CD4-positive, alpha-beta T cell treated with Interleukin-21 for 1 hour (primary cell): ENCODE measurements at places on chromosomes 6 and 20.

DNA sequence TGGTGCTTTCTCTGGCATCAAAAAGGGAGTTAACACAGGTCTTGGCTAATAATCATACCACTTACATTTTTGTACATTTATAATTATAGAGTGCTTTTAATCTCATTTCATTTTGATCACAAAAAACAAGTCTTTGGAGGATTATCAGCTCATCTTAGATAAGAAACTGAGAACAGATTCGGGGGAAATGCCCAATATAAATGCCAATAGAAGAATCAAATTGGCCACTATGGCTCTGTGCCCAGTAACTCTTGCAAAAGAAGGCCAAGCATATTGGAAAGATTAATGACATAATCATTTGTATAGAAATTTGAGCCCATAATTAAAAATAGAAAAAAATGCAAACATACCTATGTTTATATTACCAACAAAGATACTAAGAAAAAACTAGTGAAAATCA lies 42.5 kb downstream of the IPCEF1 start:
- no peak for DNase-seq

GRCh38 chr6:53168516-53169267 lies 20.1 kb upstream of the GCM1 start:
- DNase-seq = no peak

DNA sequence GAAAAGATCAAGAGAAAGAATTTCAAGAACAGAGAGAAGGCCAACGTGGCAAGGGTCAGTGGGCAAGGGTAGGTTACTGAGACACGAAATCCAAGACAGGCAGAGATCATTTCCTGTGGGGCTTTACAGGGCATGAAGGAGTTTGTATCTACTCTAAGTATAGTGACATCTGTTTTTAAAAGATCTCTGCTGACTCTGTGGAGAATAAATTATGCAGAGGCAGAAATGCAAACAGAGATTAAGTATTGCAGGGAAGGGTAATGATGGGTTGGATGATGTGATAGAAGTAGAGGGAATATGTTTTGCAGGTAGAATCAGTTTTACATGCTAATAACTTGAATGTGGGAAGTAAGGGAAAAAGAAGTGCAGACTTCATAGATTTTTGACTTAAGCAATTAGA lies 243.5 kb downstream of the FRK start:
- DNase-seq = no peak

GRCh38 chr6:150695652-150696051 lies 96.0 kb downstream of the PLEKHG1 start:
- DNase-seq = no peak

DNA sequence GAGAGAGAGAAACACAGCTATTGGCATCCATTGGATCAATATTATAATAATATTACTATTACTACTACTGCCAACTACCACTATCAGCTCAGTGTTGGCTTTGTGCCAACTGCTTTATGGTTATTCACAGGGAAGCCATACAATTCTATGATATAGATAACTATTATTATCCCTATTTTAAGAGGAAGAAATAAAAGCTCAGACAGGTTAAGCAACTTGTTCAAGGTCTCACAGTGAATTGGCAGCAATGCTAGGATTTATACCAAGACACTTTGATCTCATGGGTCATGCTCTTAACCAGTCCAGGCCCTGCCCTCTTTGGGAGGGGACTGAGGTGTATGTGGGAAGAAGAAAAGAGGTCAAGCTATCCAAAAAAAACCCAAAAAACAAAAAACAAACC lies 82.0 kb upstream of the TRAF3IP2 start:
- DNase-seq = no peak

DNA sequence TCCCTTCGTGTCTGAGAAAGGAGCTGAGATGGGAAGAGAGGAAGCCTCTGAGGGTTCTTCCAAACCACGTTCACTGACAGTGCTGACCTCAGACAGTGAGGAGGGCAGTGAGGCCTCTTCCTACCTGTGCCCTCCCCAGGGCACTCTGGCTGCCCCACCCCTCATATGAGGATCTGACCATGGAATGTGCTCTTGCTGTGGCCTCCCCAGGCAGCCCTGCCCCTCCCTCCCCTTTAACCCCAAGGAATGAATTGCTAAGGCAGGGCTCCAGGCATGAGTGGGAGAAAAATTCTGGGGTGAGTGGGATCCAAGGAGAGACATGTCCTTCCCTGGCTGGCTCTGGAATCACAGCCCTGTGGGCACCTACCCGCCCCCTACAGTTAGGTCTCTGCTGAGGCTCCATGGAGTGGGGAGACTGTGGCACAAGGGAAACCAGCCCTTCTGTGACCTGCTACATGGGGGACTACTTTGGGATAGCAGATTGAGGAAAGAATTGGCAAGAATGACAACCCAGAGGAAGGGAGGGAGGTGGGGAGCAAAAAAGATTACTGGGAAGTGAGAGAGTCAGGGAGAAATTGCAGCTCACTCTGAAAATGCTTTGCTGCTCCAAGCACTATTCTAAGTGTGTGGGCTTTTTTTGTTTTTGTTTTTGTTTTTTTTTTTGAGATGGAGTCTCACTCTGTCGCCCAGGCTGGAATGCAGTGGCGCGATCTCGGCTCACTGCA lies 29.4 kb downstream of the TNXB start:
- no peak for DNase-seq

DNA sequence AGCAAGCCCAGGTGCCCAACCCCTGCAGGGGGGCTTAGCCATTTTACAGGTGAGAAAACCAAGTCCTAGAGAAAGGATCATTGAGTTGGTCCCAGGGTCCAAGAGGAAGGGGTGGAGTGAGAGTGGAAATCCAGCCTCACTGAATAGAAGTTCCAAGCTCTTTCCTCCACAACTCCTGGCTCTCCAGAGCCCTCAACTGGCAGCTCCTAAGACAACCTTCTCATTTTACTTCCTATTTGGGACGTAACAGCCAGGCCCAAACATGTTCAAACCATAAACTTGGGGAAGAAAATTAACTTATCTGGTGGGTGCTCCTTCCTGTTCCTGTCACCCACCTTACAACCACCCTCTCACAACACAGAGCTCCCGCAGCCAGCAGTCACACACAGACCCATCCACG lies 57.9 kb downstream of the PRND start:
- DNase-seq = no peak
